ENCODE measurements at places on chromosomes 12 and 14.

DNA sequence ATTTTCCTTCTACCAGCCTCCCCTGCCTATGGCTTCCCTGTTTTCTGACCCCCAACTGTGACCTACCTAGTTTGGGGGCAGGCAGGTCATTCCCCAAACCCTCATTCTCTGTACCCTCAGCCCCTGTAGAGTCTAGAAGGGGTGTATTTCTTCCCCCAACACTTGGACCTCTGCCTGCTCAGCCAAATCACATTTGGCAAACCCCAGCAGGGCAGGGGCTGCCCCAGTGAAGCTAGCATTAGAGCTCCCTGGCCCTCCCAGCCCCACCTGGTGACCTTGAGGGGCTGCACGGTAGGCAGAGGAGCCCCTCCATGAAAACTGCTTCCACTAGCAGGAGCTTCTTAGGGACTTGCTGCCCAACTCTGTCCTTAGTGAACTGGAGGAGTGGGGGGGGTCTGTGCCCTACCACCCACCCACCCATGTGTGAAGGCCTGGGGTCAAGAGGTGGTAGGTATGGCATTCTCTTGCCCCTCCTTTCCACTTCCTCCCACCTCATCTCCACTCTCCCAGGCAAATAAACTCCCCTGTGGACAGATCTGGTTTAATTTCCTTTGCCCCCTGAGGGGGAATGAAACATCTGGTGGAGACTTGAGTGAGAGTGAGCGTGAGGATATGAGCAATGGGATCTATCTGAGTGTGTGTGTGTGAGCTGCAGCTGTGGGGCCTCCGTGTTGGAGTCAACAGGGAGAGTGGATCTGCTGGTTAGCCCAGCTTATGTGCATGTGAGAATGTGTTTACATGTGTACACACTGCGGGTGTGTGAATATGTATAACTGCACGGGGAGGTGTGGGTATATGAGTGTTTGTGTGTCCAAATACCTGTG, 1.6 kb downstream of the NXPH4 start:
- no peak for DNase-seq
- H3K36me3 ChIP-seq: no peaks in the 10 kb centered on the region
- peaks cover 98% of the 10 kb centered on the region for H3K27me3 ChIP-seq

DNA sequence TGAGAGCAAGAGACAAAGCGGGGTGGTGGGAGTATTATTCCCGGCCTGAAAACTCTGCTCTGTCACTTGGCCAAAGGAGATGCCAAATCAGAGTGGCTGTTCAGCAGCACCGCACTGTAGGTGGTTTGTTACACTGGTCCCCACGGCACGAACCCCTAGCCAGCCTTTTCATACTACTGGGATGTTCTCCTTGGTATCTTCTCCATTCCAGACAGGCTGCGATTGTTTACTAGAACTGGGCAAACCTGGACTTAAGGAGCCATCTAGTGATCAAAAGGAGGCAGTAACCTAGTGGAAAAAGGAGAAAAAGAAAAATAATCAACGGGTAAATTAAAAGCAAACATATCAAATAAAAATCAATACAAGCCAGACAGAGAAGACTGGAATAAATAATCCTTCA, 58.9 kb upstream of the TMTC2 start:
- no peak overlapping the region for H3K27ac ChIP-seq
- no peaks in the 10 kb centered on the region for H3K36me3 ChIP-seq
- H3K27me3 ChIP-seq: no peaks in the 10 kb centered on the region
- H3K4me1 ChIP-seq: no peaks in the 10 kb centered on the region
- no peak overlapping the region for H3K4me3 ChIP-seq

DNA sequence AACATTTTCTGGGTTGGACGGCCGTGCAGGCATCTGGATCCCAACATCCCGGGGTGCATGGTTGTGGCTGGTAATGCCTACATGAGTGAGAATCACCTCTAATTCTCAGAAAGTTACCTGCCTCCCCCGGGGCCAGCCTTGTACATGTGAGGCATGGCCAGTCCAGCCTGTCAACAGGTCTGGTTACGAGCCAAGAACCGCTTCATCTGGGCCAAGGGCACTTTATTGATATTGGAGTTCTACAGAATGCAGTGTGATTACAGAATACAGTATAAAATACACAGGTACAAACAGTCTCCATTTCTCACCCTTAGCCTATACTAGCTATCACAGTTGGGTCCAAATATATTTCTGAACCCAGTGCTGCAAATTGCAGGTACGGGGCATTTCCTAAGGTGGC, 84.9 kb upstream of the EVL start:
- no peak overlapping the region for H3K27ac ChIP-seq
- H3K4me3 ChIP-seq: no peak overlapping the region
- no peaks in the 10 kb centered on the region for H3K27me3 ChIP-seq
- no peaks in the 10 kb centered on the region for H3K36me3 ChIP-seq

DNA sequence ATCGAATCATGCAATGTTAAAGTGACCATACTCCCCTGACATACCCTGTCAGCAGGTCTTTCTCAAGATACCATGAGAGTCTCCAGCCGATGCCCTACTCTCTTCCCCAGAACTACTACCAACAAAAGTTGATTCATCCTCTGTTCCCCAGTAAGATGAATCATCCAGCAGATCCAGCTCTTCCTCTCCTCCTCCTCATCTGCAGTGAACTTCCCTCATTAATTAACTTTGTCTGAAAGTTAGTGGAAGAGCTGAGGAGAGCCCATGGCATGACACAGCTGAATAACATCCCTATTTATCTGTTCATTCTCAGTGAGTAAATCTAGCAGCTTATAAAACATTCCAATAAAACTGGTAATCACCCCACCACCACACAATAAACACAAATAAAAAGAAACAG, 213.4 kb downstream of the EGLN3 start:
- DNase-seq: no peak
- no peak overlapping the region for H3K27ac ChIP-seq
- H3K27me3 ChIP-seq: no peaks in the 10 kb centered on the region
- H3K4me1 ChIP-seq: no peaks in the 10 kb centered on the region

- H3K36me3 ChIP-seq: no peaks in the 10 kb centered on the region
- no peak overlapping the region for H3K4me3 ChIP-seq
- no peak for DNase-seq
- H3K27me3 ChIP-seq: no peaks in the 10 kb centered on the region
- no peaks in the 10 kb centered on the region for H3K4me1 ChIP-seq
Measured at GRCh38 chr12:3437986-3438385, 53.0 kb upstream of the PRMT8 start.

DNA sequence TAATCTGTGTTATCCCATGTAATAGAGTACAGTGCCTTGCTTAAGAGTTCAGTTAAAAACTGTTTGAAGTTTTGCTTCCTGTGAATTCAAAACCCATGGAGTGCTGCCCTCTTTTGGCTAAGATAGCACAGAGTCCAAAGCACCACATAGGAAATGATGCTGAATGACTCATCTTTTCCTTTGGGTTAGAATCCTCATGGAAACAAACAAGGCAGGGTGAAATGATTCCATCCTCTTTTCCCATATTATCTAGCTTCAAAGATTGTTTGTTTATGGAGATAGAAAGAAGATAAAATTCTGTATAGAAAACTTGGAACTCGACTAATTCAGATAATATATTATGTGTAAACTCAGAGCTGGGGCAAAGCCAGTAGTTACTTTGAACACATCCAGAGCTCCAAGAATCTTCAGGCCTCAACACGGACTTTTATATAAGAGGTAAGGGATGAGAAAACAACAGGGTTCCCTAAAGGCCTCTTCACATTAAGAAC, 87.4 kb downstream of the OTOGL start:
- H3K4me3 ChIP-seq: no peak overlapping the region
- no peaks in the 10 kb centered on the region for H3K4me1 ChIP-seq
- no peaks in the 10 kb centered on the region for H3K36me3 ChIP-seq
- DNase-seq: peak; percentile 93

DNA sequence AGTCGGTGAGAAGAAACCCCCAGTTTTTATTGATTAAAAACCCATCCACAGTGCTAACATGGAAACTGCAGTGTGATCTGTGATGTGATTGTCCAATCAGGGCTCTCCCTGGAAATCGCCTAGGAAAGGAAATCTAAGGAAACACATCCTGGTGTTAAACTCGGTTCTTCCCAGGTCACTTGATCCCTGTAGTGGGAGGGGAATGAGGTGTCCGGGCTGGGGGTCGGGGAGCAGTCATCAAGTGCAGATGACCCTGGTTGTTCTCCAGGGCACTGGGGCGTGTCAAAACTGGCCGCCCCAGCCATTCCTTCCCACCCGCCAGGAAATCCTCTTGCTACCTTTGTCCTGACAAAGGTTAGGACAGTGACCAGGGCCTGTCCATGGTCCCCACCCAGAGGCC, 20.8 kb downstream of the RAB35 start:
- peaks cover 90% of the 10 kb centered on the region for H3K36me3 ChIP-seq
- H3K27ac ChIP-seq: no peak overlapping the region
- no peak for DNase-seq
- H3K4me3 ChIP-seq: no peak overlapping the region
- H3K27me3 ChIP-seq: no peaks in the 10 kb centered on the region
- no peaks in the 10 kb centered on the region for H3K4me1 ChIP-seq

GRCh38 chr12:66115071-66115600, 15.4 kb downstream of the LLPH start:
- no peaks in the 10 kb centered on the region for H3K27me3 ChIP-seq
- H3K4me3 ChIP-seq: no peak overlapping the region
- H3K36me3 ChIP-seq: peaks cover 5% of the 10 kb centered on the region
- no peak overlapping the region for H3K27ac ChIP-seq

- H3K27ac ChIP-seq: peak within 1 kb of the TSS; percentile 90
- peaks cover 65% of the 10 kb centered on the region for H3K4me1 ChIP-seq
- no peaks in the 10 kb centered on the region for H3K36me3 ChIP-seq
- no peaks in the 10 kb centered on the region for H3K27me3 ChIP-seq
Measured at GRCh38 chr12:8065991-8066594, at the start of gene C3AR1. TSS of gene C3AR1 (minus strand) at chr12:8066359. CDS start at chr12:8060185, 6,174 bp downstream.

GRCh38 chr14:96748362-96748761, 48.8 kb upstream of the VRK1 start:
- H3K27me3 ChIP-seq: peaks cover 67% of the 10 kb centered on the region
- H3K4me1 ChIP-seq: no peaks in the 10 kb centered on the region

Data from left lung (tissue), 14 donors.